ENCODE measurements at places on chromosomes 3 and 15. TPM values are rescaled to one million over a fixed set of nuclear protein-coding genes. Genes with fewer than 3 reads are reported as not detected.

- no peak for DNase-seq
Observed at GRCh38 chr15:91552555-91552954, 301.0 kb upstream of the SLCO3A1 start.

DNA sequence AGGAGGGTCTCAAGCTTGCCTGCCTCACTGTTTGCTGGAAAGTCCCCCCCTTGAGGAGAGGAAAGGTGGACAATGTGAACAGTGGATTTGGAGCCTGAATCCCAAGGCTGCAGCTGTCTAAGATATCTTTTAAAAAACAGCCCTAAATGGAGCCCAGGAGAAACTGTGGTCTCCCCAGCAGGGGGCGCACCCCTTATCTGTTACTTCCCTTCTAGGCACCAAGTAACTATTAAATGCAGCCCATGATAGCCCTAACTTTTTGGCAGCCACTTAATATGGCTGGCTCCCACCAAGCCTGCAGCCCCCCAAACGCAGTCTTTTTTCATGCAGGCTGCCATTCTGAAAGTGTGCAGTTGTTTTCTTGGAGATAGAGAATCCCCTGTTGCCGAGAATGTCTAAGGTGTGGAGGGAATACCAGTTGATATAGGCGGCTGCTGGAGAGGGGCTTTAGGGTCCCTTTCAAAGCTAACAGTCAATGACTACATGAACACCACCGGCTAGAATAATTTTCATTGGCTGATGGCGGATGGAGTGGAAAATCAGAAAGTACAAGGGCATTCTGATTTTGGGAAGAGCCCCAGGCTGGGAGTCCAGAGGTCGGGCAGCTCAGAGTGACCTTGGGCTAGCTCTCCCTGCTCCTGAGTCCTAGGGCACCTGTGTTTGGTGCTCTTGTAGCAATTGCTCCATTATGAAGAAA lies 1.3 kb downstream of the RHCG start:
- peak; percentile 79 for DNase-seq

DNA sequence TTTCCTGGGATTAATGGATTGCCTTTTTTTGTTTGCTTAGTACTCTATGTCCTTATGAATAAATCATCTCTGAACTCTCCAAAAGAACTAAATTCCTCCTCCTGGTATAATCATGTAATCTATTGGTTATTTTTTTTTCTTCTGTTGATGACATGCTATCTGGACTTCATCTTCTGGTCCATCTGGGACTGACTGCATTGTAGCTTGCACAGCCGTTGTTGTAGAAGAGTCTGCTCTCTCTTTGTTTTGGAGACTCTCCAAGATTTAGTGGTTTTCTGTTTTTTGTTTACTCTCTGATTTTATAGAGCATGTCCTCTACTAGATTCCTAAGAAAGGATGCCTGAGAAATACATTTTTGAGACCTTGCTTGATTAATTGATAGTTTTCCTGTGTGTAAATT lies 19.1 kb downstream of the IREB2 start:
- DNase-seq, result no peak

GRCh38 chr15:48644827-48645557 lies 517 bp downstream of the FBN1 start:
- peak; percentile 86 for DNase-seq

GRCh38 chr3:65548848-65549625 lies 489.7 kb downstream of the MAGI1 start:
- peak; percentile 78 for DNase-seq

DNA sequence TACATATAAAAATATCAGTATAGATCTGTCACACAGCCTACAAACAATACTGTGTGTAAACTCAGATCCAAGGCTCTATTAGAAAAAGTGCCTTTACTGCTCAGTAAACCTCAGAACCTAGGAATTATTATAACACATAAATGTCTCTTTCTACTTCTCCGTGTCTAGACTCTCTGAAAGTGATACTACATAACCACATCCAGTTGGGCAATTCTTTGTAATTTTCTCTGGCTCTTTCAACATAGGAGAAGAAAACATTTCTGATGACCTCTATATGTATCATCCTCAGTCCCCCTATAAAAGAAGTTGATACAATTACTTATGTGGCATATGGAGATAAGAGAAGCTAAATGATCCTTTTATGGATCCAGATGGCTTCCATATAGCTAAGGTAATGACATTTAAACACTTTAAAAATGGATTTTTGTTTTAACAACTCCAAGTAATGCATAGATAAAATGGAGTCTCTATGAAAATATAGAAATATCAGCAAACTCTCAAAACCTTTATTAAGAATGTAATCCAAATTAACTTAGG lies 104.5 kb downstream of the LSAMP start:
- DNase-seq, result no peak

GRCh38 chr3:186342197-186342596 lies 19.8 kb downstream of the DGKG start:
- DNase-seq, result no peak

- DNase-seq, result no peak
Observed at GRCh38 chr3:187012609-187013051, 82.3 kb downstream of the ST6GAL1 start.

ROBO2 gene
- 1.4 TPM for total RNA-seq

FSIP1 gene
- 0.73 TPM for total RNA-seq

KY gene
- not detected for total RNA-seq

All from endodermal cell (in vitro differentiated cells).